ENCODE measurements at places on chromosomes 3 and 15.

DNA sequence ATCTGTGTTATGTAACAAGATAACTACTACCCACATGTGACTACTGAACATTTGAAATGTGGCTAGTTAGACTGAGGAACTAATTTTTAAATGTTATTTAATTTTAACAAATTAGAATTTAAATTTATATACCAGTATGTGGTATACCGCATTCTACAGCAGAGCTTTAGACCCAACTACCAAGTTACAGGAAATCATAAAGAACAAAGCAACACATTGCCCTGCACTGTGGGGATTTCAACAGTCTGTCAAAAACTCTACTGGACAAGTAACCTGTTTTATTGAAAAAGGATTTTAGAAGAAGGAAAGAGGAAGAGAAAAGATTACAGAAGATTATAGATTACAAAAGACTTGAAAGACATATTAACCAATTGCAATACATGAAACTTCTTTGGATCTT is 64.9 kb downstream of the DPH6 start:
- no peak for DNase-seq

GRCh38 chr3:169781209-169781855 is 8.1 kb downstream of the MYNN start:
- DNase-seq: no peak

- DNase-seq: no peak
These were observed 187.5 kb upstream of the CTNNB1 start for GRCh38 chr3:41011854-41012253.

- DNase-seq: no peak
These were observed 126.7 kb upstream of the EOMES start for GRCh38 chr3:27848826-27849225.

- DNase-seq: no peak
These were observed 18.1 kb upstream of the IL1RAP start for GRCh38 chr3:190495796-190496195.

- no peak for DNase-seq
These were observed 223.5 kb downstream of the NAALADL2 start for GRCh38 chr3:175082631-175083030.

- DNase-seq: no peak
These were observed 144.1 kb downstream of the TIGIT start for GRCh38 chr3:114437897-114438296.

DNA sequence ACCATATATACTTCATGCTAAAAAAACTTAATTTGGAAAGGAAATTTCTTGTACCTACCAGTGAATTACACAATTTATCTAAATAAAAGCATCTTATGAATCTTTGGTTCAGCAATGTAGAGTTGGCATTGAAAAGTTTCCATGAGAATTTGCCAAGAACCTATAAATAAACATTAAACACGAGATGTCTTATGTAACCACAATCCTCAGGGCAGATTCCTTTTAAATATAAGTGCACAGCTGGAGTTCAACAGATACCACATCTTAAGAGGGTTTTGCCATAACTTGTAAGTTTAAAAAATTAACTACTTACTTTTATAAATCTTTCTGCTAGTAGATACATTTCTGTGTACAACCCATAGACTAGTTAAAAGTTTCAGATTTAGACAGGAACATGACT is 499.3 kb upstream of the ARRDC4 start:
- no peak for DNase-seq

GRCh38 chr3:155497930-155498647 is 204.6 kb upstream of the STRIT1 start:
- peak; percentile 33 for DNase-seq

GRCh38 chr3:88058581-88059379 is at the start of the genes CGGBP1 and ZNF654:
CGGBP1 (minus strand) TSS chr3:88059005; CDS start chr3:88055976, 3,029 bp downstream.
ZNF654 (plus strand) TSS chr3:88059255; CDS start chr3:88059320, 65 bp downstream.
- DNase-seq: peak; percentile 94

DNA sequence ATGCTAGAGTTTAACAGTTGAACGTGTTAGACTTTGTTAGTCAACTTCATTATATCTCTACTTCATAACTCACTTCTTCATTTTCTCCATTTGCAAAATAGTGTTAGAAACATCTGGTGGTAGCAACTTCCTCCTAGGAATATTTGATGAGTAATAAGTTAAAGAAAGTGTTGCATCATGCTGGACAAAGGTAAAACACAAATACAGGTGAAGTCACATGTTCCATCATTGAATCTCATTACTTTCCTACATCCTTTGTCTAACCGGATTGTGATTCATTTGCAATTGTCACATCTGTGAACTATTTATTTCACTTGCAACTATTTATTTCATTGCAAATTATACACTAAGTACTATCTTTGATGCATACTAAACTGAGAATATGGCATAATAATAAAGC is 186.5 kb downstream of the TUSC7 start:
- DNase-seq: peak; percentile 30

DNA sequence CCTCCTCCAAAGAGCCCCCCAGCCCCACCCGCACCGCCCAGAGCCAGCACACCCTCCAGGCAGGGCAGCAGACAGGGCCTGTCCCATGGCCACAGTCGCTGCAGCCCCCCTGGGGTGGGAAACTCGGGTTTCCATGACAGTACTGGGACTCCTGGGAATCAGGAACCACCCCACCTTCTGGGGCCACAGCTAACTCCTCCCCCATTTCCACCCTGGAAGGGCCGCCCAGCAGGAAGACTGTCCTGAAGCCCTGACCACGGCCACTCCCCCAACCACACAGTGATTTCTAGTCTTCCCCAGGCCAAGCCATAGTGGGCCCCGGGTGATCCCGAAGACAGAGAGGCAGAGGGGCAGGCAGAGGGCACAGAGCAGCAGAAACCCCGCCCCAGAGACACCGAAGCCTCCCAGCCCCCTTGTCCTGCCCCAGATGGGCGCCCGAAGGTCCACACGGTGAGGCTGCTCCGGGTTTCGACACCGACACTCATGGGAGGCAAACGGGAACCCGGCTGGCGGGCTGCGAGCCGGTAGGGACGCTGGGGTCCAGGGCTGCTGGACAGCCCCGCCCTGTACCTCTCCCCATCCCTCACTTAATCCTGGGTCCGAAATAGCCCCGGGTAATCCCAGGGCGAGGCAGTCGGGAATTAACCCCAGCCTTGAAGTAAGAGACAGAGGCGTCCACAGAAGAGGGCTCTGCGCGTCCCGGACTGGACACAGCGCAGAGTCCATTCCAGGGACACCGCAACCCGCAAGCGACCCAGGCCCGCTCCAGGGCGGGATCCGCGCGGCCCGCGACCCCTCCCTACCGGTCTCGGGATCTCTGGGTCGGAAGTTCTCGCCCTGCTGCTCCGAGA is 138.4 kb downstream of the NUP210 start:
- no peak for DNase-seq

DNA sequence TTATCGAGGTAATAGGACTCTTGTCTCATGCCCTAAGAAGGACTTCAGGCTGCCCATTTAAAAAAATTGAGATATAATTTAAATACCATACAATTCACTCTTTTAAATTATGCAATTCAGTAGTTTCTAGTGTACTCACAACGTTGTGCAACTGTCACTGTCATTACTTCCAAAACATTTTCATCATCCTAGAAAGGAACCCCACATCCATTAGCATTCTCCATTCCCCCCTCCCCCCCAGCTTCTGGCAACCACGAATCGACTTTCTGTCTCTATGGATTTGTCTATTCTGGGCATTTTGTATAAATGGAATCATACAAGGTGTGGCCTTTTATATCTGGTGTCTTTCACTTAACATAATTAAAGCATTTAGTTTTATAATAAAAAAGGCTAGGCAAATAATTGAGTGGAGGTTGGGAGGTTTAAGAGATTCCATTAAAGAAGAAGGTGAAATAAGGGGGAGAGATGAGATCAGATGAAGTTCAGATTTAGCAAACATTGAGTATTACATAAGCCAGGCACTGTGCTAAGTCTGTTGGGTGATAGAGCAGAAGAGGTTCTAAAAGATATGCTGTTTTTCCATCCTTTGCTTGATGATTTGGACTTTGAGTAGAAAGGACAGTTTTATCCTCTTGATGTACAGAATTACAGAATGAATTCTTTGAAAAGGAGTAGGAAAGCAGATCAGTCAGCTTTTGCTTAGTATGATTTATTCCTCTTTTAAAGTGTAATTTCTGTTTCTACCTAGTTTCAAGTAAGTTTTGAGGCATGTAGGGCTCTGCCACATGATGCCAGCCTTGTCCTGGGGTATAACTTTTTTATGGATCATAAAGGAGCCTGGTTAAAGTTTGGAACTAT is 36.3 kb downstream of the UBE2E2 start:
- DNase-seq: no peak

DNA sequence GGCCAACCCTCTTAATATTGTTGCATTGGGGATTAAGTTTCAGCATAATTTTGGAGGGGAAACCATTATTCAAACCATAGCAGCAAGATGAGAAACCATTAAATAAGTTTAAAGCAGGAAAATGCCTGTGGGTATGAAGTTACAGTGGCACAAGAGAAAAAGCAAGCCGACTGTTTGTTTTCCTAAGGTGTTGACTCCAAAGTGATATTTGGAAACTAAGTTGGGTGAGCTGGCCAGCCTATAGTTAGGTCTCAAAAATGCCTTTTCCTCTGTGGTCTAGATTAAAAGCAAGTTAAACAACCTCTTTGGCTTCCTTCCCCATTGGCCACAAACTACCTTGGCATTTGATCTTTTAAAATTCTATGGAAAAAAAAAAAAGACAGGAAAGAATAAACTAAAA is 419.8 kb upstream of the AZI2 start:
- DNase-seq: no peak

GRCh38 chr3:173275740-173276139 is 121.8 kb upstream of the NLGN1 start:
- no peak for DNase-seq

DNA sequence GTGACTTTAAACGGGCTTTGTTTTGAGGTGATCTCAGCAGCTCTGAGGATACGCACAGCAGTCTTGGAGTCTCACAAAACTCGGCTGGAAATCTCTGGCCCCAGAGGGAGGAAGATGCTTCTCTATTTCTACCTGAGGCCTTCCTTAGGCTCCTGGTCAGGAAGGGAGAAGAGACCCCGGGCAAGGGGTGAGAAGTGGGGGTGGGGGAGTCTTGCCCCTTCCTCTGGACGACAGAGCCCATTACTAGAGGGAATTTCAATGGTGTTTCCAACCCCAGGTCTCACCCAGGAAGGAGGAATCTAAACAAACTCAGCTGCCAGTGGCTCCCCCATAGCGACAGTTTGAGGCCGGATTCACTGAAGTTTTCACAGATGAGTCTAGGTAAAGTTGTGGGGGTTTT is 37.4 kb upstream of the PCSK6 start:
- no peak for DNase-seq

GRCh38 chr3:58322793-58323192 is 9.9 kb upstream of the PXK start:
- no peak for DNase-seq

DNA sequence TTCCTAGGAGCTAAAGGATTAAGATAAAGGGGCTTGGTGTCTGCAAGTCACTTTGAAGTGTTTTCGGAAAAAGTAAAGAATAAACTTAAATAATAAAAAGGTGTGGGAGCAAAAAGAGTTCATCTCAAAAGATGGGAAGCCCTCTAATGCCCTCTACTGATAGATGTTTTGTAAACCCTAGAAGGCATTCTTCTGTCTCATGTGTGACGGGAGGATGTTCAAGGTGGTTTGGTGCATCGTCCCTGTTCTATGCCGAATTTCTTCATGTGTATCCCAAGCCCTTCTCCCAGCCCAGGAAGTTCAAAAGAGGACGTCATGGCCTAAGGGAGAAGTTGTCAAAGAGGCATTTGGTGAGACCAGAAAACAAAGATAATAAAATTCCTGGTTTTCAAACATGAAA is 37.2 kb downstream of the CCK start:
- peak; percentile 14 for DNase-seq

DNA sequence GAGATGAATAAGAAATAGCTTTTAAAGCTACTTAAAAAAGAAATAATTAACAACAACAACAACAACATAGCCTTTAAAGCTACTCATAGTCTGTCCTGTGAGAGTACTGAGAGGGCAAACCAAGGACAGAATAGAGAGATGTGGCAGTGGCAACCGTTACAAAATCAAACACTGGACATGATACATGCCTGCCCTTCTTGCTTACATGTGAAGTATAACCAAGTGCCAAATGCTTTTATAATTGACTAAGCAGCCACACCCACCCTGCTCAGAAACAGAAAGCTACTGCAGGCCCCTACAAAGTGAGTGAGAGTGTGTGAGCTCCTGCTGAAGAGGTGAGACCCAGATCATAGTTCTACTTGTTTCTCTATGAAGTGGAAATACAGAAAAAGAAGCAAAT is 38.4 kb downstream of the NDUFB4 start:
- peak; percentile 7 for DNase-seq

GRCh38 chr3:129576514-129577352 is 29.7 kb downstream of the PLXND1 start:
- DNase-seq: no peak

GRCh38 chr3:143831208-143831607 is 17.1 kb downstream of the SLC9A9 start:
- DNase-seq: no peak

GRCh38 chr15:34318277-34319079 is 19.1 kb downstream of the SLC12A6 start:
- peak; percentile 83 for DNase-seq

DNA sequence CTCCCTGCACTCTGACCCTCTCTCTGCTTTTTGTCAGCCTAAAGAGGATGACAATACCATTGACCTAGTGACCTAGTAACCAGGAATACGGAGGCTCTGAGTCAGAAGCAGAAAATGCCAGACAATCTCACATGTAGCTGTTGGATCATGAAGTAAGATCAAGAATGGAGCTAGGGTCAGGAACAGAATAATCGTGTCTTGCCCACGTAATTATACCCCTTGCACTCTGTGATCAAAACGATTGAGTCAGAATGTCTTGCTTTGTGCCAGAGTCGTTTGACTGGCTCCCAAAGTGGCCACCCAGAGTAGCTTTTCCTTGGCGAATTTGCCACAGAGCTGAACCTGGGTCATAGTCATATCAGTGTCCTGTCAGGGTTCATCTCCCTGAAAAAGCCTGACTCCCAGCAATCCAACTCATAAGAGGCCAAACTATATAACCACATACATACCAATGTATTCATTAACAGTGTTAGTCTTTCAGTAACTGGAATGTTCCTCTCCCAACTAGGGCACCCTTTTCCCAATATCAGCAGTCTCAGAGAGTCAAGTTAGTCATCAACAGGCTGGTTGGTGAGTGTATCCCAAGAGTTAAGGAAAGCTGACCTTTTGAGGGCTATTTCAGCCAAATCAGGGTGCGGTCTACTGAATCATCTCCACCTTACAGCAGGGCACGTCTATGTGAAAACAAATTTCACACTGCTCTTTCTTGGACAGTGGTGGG is 5.0 kb upstream of the CDV3 start:
- DNase-seq: peak; percentile 85

GRCh38 chr3:23624305-23624704 is 181.4 kb upstream of the UBE2E1 start:
- DNase-seq: no peak

GRCh38 chr15:32819448-32819847 is 101.6 kb downstream of the GREM1 start:
- DNase-seq: no peak

GRCh38 chr3:188976407-188976806 is 195.4 kb upstream of the TPRG1 start:
- no peak for DNase-seq

- no peak for DNase-seq
These were observed 107.2 kb downstream of the THRB start for GRCh38 chr3:24387493-24387892.

GRCh38 chr15:58457466-58457965 is 25.7 kb downstream of the LIPC start:
- DNase-seq: peak; percentile 59
